Cortex of kidney (tissue), 1 donor: ENCODE measurements at places on chromosomes 16 and 17.

GRCh38 chr17:66511135-66511534 is 208.7 kb downstream of the PRKCA start:
- no peak for DNase-seq

GRCh38 chr16:3349175-3349574 is 6.5 kb upstream of the OR2C1 start:
- no peak for DNase-seq

- no peak for DNase-seq
Observed at GRCh38 chr16:31874366-31875111, 932 bp downstream of the ZNF267 start.

DNA sequence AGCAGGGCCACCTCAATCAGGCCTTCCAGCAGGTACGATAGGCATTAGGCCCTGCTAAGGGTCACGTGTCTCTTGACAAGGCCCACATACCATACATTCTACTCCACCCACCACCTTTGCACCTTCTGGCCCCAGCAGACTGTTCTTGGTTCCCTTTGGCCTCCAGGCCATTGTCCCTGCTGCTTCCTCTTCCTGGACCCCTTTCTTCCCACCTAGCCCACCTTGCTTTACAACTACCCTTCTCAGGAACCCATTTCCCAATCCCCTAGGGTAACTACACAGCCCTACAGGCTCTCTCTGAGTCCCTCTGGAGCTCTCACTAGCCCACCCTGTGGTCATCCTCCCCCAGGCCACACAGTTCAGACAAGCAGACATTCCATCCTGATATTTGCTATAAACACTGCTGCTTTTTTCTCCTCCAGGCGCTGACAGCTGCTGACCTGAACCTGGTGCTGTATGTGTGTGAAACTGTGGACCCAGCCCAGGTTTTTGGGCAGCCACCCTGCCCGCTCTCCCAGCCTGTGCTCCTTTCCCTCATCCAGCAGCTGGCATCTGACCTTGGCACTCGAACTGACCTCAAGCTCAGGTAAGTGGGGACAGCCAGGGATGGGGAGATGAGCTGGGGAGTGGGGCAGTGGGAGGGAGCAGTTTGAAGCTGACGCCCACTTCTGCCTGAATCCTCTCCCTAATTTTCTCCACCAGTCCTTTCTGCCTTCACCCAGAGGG is 1.4 kb upstream of the NRN1L start:
- DNase-seq = no peak
